ENCODE measurements at places on chromosomes 7 and 10.

GRCh38 chr7:83475420-83475819, 173.5 kb downstream of the SEMA3E start:
- no peak for DNase-seq

DNA sequence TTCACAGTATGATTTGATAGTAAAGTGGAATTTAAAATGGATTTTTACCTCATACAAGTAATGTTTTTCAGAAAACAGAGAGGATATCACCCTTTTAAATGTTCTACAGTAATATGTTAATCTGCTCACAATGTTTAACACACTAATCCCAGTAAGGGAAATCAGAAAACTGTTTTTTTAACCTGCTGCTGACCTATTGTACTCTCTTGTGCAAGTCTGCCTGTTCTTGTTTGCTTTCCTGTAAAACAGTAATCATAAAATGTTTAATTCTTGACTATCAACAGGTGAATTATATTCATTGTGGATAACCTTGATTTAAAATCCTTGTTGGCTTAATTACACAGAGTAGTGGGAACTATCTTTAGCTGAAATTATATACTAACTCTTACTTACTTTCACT, 126.4 kb downstream of the GNAT3 start:
- no peak for DNase-seq

GRCh38 chr10:22251751-22252223, 34.0 kb upstream of the EBLN1 start:
- no peak for DNase-seq

GRCh38 chr10:46556515-46557318, at the start of gene GPRIN2:
Gene GPRIN2, minus strand, starts transcription at chr10:46556658. Its CDS starts 5,922 bp downstream, at chr10:46550736.
- DNase-seq, result no peak

GRCh38 chr10:28382525-28383269, 79.8 kb upstream of the MPP7 start:
- DNase-seq, result no peak

- no peak for DNase-seq
Observed at GRCh38 chr7:27251136-27251651, 8.6 kb downstream of the EVX1 start.

DNA sequence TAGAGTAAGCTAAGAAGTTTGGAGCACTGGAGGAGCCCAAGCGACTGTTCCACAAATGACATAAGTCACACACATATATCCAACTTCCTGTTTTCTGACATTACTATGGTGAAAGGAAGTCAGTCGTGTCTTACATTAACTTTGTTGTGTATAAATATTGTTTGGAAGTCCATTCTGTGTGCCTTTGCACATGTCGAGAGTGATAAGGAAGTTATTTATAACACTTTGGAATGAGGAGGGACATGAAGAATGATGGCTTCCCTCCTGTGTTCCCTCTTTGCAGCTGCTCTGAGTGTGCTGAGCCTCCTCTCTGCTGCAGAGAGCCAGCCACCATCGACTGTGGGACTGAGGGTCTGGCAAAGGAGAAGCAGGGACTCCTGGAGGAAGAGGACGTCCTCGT, 40.4 kb upstream of the MGMT start:
- no peak for DNase-seq

- DNase-seq, result no peak
Observed at GRCh38 chr7:80859272-80859970, 59.4 kb downstream of the SEMA3C start.

DNA sequence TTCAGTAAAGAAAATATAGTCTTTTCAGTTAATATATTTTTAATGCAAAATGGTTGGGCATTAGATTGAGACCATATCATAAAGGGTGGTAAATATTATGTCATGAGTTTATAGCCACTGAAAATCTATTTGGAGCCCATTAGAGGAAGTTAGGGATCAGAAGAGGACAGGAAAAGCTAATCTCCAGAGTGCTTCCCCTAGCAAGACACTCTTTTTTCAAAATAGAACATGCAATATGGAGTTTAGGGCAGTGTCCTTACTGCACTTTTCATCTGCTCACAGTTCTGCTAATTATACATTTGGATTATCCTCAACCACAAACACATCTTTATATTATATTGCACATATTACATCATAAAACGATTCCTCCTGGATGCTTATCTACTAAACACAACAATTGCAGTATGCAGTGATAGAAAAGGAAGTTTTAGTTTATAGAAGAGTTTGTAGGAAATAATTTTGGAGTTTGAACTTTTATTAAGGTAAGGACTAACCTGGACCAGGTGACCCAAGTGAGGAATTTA, 159.8 kb downstream of the PHF14 start:
- DNase-seq, result no peak

DNA sequence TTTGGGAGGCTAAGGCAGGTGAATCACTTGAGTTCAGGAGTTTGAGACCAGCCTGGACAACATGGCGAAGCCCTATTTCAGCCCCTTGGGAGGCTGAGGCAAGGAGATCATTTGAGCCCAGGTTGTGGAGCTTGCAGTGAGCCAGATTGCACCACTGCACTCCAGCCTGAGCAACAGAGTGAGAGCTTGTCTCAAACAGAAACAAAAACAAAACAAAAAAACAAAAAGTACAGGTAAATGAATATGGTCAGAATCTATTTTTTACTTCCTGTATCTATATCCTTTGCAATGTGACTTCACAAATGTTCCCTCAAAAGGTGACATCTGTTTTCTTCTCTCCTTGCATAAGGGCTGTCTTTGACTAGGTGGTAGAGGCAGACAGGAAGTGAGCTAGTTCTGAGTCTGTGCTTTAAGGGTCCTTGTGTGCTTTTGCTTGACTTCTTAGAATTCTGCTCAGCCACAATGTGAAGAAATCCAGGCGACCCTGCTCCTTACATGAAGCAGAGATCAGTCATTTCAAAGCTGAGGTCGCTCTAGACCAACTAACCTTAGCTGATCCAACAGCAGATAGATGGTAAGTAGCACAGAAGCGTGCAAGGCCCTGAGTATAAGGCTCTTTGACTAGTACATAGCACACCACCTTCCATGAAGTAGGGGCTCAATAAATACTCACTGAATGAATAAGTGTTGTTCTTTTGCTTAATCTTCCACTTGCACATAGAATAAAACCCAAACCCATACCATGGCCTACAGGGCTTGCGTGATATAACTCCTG, 423.2 kb upstream of the PCDH15 start:
- no peak for DNase-seq

DNA sequence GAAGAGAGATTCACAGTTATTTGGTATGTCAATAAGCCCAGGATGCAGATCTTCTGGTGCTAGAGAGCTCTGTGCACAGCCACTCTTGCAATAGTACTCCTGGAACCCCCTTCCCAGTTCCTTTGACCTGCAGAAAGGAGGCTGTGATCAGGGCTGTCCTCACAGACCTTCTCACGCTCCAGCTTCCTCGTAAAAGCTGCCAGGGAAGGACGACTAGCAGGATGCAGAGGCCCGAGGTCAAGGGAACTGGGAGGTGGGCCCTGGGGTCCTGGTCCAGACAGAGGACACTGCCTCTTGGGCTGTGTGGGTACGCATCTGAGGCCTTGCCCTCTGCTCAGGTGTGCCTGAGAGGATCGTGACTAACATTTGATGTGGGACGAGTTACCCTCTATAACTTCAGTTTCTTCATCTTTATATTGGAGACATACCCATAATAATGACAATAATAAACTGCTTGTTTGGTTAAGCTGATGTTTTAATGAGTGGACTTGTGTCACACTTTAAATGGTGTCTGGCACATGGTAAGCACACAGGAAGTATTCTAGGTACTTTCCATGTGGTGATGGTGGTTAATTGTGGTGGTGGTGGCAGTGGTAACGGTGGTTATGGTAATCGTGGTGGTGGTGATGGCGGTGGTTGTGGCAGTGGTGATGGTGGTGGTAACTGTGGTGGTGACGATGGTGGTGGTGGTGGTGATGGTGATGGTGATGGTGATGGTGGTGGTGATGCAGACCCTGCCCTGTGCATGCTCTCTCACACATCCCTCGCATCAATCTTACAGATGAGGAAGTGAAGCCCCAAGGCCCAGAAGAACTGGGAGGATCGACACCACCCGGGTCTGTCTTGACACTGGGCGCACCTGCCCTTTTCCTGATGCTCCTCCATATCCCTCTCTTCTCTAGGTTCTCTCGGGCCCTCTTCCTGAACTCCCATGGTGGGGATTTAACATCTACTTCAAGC, 235.2 kb upstream of the GRB10 start:
- DNase-seq, result no peak

DNA sequence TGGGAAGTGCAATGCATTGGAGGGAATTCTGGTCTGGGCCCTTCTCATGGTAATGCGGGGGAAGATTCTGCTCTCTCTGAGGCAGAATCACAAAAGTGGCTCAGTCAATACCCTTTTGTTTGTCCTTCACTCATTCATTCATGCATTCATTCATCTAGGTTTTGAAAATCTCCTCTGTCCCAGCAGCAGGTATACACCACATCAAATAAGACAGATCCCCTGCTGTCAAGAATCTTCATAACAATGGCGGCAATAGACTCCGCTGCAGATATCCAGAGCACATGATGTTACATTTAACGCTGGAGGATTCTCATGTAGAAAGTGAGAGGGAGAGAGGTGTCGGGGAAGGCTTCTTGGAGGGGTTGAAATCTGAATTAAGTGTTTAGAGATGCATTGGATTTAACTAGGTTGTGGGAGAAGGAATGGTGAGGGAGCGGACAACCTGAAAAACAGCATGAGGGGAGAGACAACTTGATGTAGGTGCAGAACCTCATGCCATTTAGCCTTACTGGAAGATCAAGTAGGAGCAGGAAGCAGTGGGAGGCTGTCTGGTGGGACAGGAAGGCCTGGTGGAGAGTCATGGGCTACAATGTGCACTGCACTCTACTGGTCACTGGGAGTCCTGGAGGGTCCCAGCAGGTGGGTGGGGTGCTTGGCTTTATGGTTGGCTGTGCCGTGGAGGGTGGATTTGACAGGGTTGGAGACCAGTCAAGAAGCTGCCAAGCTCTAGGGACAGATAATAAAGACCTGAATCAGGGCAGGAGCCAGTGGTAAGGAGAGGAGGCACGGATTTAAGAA, 5.2 kb upstream of the FAM180A start:
- DNase-seq, result no peak

GRCh38 chr7:100152404-100152803, 3.7 kb downstream of the LAMTOR4 start:
- no peak for DNase-seq

- DNase-seq, result no peak
Observed at GRCh38 chr7:102849538-102849937, 63.3 kb upstream of the LRRC17 start.

GRCh38 chr7:139743967-139744767, 33.6 kb downstream of the HIPK2 start:
- DNase-seq, result no peak

GRCh38 chr7:141012044-141012685, 2.6 kb downstream of the MRPS33 start:
- no peak for DNase-seq

- no peak for DNase-seq
Observed at GRCh38 chr10:82934429-82934828, 1059.4 kb downstream of the NRG3 start.

DNA sequence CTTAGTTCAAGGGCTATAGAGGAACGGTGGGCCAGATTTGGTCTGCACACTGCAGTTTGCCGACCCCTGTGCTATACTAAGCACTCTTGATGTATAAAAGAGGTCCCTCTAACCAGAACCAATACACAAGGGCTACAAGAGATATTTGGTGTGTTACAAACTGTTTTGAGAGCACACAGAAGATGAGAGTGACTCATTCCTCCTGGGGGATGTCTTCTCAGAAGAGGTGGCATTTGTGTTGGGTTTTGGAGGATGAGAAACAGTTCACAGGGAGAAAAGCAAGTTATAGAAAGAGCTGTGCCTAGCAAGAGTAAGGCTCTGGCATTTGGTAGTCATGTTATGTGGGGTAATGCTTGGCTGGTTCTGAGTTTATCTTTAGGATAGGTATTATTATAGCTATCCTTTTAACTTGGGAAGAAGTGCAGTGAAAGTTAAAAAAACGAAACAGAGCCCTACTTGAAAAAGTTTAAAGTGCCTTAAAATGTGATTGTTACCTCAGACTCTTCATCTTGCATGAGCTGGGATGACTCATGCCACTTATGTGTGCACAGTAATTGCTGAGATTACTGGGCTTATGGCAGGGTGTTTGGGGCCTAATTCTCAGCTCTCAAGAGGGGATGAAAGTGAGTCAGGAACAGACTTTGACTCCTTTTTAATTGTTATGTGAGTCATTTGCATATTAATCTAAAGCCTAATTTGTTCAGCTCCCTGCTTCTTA, 160.4 kb downstream of the KIF20B start:
- no peak for DNase-seq

GRCh38 chr7:135197343-135197742, 14.0 kb downstream of the WDR91 start:
- no peak for DNase-seq
